ENCODE measurements at places on chromosomes 3 and 15.

DNA sequence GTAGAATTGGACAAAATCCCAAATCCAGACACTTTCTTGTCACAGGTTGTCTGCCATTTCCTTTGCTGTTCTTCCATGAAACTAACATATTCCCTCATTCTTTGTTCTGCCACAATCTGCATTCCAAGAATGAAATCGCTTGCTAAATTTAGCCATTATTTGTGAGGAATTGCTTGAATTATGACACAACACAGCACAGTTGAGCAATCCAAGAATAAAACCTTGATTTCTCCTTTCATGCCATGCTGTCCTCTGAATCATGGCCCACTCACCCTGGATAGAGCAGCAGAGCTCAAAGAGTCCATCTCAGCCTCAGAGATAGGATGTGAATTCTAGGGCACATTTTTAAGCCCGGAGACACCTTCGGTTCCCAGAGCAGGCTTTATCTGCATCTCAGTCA lies 35.2 kb upstream of the GREM1 start:
- DNase-seq, result no peak

DNA sequence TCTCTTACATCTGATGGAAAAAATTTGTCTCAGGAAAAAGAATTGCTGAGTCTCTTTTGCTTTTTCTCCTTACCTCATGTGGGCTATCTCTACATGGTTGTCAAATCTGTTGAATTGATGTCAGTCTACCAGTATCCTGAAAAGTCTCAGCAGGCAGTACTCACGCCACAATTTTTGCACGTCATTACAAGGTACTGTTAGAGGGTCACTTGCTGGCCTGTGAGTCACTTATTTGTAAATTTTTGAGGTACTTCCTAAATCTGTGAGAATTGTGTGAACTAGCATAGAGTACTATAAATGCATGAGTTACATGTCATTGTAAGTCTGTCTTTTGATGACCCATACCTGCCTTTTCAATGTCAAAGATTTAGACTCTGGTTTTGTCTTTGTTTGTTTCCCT lies 15.9 kb downstream of the HPS3 start:
- DNase-seq, result no peak

GRCh38 chr3:104676241-104676640 lies 690.5 kb upstream of the ALCAM start:
- DNase-seq, result no peak

GRCh38 chr3:102727340-102727739 lies 292.5 kb downstream of the ZPLD1 start:
- no peak for DNase-seq

DNA sequence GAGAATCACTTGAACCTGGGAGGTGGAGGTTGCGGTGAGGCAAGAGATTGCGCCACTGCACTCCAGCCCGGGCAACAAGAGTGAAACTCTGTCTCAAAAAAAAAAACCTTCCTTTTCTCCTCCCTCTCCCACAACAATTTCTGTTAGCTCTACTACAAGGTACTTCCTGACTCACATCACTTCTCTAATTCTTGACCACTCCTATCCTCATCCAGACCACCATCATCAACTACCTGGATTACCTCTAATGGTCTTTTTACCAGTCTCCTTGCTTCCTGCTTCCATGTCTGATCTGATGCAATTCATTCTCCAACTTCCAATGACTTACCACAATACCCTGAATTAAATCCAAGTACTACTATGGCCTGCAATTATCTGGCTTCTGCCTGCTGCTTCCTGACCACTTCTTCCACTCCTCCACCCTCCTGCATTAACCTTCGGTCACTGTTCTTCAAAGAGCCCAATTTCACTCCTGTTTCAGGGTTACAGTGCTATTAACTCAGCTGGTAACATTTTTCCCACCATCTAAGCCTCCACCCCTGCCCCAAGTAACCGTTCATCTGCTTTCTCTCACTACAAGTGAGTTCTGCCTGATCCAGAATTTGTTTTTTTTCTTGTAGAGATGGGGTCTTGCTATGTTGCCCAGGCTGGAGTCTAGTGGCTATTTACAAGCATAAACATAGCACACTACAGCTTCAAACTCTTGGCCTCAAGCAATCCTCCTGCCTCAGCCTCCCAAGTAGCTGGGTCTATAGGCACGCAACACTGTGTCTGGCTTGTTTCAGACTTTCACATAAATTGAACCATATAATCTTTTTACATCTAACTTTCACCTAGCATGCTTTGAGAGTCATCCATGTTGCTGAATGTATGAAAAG lies 27.8 kb downstream of the DCAF1 start:
- no peak for DNase-seq
